Esophagus squamous epithelium (tissue), 5 donors: ENCODE measurements at places on chromosomes 1 and 21.

GRCh38 chr1:220473440-220473839 is 54.5 kb upstream of the MARK1 start:
- DNase-seq = no peak

GRCh38 chr21:31675960-31676359 is 16.5 kb downstream of the SOD1 start:
- DNase-seq = no peak

- no peak for DNase-seq
Observed at GRCh38 chr21:45977396-45977795, 4.2 kb upstream of the COL6A1 start.

- no peak for DNase-seq
Observed at GRCh38 chr1:44786841-44787426, 1.0 kb downstream of the BEST4 start.

- DNase-seq = no peak
Observed at GRCh38 chr1:155304558-155305063, 3.4 kb upstream of the PKLR start.

- no peak for DNase-seq
Observed at GRCh38 chr1:202888221-202888530, 773 bp downstream of the RABIF start.

- no peak for DNase-seq
Observed at GRCh38 chr1:188599313-188599712, 1770.6 kb downstream of the PLA2G4A start.

GRCh38 chr21:43681650-43682049 is 22.3 kb downstream of the RRP1B start:
- no peak for DNase-seq

DNA sequence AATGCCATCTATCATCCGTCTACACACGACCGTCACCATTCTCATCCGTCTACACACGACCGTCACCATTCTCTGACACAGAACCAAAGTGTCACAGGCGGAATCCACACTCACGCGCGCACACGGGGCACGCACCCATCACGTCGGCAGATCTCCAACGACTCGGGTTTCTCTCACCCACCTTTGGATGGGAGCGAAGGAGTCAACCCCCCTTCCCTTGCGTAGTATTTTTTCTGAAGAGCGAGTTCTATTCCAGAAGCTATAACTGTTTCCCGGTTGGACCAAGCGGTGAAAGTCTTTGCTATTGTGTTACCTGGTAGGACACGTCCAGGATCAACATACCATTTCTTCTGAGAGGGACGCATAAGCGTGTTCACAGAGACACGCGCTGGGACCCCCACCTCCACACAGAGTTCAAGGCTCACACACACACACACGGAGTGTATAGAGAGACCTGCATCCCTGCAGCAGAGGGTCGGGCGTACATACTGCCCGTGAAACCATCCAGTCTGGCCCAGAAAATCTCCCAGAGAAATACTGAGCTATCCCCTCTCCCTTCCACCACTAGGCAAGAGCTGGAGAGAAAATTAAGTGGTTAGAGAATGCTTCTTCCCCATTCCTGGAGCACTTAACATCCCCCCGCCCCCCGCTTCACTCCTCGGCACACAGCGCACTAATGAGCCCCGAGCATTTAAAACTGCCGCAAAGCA is 741 bp downstream of the DUSP10 start:
- DNase-seq = no peak

- no peak for DNase-seq
Observed at GRCh38 chr1:56263908-56264307, 315.5 kb downstream of the PLPP3 start.

GRCh38 chr21:35562876-35563275 is 497.4 kb downstream of the SETD4 start:
- no peak for DNase-seq

DNA sequence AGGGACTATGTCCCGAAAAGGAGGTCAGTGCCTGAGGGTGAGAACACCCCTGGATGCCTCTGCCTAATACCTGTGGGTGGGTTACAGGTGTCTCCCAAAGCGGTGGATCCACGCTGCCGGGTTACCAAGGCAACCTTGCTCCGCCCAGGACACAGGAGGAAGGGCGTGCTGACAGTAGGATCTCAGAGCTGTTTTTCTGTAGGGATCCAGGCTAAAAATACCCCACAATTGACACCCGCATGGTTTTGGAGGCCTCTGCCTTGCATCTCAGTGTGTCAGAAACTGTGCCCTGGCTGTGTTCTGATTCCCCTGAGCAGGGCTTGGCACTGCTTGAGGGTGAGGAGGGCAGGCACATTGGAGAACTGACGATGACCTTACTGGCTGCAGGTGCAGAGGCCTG is 118.0 kb downstream of the IER5 start:
- DNase-seq = no peak

DNA sequence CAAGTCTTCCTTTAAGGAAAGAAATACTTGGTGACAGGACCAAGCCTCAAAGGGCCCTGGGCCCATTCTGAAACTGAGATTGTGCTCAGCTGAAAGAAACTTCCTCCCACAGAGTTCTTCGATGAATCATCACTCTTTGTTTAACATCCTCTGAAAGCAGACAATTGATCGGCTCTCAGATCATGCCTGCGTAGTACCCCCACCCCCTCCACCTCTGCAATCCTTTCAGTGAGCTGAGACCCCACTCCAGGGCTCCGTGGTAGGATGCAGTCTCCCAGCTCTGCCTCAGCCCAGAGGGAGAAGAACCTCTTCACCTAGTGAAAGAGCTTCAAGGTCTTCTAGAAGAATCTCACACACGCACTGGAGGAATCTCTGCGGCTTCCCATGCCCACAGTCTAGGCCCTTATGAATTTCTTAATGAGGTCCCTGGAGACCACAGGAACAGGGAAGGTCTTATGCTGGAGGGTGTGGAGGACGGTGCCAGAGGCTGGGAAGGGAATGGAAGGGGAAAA is 104.9 kb upstream of the SOD1 start:
- no peak for DNase-seq

- no peak for DNase-seq
Observed at GRCh38 chr21:17775431-17776126, 43.6 kb downstream of the C21orf91 start.

GRCh38 chr1:119008483-119009311 is 20.6 kb upstream of the TBX15 start:
- no peak for DNase-seq

- DNase-seq = no peak
Observed at GRCh38 chr1:74571493-74571800, 59.0 kb upstream of the LRRC53 start.

- no peak for DNase-seq
Observed at GRCh38 chr1:14308460-14308859, 290.0 kb upstream of the KAZN start.

- no peak for DNase-seq
Observed at GRCh38 chr1:167984886-167985489, 48.1 kb upstream of the MPC2 start.

- no peak for DNase-seq
Observed at GRCh38 chr1:104125266-104125665, 375.6 kb downstream of the AMY1C start.

- DNase-seq = no peak
Observed at GRCh38 chr21:15874615-15875014, 144.8 kb downstream of the USP25 start.

- no peak for DNase-seq
Observed at GRCh38 chr1:50599546-50599945, 176.3 kb upstream of the DMRTA2 start.

DNA sequence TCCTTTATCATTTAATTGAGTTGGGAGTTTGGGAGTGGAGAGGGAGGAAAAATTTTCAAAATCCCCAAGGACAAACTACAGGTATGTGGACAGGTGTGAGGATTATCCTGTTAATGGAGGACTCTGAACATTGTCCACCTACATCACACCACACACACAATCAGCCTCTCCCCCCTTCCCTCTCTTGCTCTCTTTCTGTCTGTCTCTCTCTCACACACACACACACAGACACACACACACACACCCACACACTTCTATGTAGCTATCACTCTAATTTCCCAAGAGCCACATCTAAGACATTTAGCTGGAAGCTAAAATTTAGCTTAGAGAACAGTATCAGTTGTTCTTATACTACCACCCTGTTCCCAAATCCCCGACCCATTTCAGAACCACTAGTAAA is 1.5 kb downstream of the S100A8 start:
- DNase-seq = no peak

DNA sequence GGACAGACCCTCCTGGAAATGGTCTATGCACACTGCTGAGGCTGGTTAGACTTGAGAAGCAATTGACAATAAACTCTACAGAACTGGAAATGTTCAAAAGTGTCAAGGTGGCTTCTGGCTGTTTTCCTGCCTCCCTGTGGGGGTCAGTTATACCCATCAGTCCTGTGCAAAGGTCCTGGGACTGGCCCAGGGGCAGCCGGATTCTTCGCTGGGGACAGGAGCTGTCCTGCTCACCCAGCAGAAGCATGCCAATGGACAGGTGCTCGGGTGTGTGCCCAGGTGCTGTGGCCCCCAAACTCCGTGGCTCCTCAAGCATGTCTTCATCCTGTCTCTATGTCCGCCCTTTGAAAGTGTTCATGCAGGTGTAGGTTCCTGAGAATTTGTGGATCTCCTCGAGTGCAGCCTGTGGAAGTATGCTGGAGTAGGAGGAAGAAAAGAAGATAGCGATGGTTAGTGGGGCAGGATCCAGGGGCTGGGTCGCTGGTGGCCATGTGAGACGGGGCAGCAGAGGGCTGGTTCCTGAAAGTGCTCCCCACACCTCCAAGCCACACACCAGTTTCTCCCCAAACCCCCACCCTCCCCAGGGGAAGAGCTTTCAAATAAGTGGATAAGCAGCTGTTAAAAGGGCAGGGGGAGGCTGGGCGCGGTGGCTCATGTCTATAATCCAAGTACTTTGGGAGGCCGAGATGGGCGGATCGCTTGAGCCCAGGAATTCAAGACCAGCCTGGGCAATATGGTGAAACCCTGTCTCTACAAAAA is 49.8 kb downstream of the DHRS3 start:
- no peak for DNase-seq

- no peak for DNase-seq
Observed at GRCh38 chr1:85607921-85608265, 27.3 kb downstream of the CCN1 start.

DNA sequence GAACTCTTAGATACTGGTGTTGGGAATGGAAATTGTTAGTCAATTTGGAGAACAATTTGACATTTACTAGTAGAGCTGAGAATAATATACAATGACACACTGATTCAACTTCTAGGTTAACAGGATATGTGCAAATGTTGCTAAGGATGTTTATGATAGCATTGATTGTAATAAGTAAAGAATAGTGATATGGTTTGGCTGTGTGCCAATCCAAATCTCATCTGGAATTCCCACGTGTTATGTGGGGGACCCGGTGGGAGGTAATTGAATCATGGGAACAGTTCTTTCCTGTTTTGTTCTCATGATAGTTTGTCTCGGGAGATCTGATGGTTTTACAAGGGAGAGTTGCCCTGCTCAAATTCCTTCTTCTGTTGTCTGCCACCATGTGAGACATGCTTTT is 302.4 kb upstream of the TMPRSS15 start:
- DNase-seq = no peak

DNA sequence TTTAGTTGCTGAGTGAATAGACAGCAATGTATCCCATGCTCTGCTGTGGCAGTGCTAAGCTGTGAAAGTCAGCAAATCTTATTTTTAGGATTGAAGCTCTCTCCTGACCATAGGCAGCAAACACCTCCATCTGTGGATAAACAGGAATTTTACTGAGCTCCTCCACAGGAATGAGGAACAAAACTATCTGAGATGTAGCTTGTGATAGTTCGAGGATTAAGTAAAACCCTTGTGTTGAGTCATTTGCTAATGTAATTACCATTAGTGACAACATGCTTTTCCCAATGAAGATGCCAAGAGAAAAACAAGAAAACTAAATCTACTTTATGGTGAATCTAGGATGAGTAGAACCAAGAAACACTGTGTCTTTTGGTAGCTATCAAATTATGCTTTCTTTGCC is 122.7 kb downstream of the CLEC20A start:
- no peak for DNase-seq

- no peak for DNase-seq
Observed at GRCh38 chr1:39575191-39576015, 1.2 kb downstream of the PABPC4 start.

GRCh38 chr1:205285381-205286101 is 36.0 kb downstream of the NUAK2 start:
- no peak for DNase-seq

DNA sequence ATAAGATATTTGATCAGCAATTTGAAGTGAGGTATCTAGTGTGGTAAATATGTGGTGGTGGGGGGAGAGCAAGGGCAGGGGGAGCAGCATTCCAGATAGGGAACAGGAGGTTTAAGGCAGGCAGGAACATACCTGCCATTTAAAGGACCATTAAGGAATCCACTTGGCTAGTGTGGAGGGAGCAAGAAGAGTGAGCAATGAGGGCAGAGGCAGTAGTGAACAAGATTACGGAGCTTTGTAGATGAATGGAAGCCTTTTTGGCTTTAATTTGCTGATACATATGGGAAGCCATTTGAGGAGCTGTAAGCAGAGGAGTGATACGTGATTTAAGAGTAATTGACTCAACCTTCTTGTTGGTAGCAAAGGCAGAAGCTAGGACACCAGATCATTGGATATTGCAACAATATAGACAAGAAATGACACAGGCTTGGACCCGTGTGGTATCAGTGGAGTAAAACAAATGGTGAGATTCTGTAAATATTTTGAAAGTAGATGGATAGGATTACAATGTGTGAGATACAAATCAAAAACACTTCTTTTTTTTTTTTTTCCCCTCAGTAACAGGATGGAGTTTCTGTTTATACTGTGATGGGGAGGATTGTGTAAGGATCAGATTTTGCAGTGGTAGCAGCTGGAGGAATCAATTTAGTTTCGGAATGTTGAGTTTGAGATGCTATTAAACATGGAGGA is 73.8 kb upstream of the B3GALT2 start:
- DNase-seq = no peak

GRCh38 chr1:19036813-19037605 is 80.5 kb upstream of the IFFO2 start:
- DNase-seq = no peak

GRCh38 chr1:56070601-56071000 is 508.8 kb downstream of the PLPP3 start:
- no peak for DNase-seq

- DNase-seq = no peak
Observed at GRCh38 chr1:20426923-20427322, 59.1 kb downstream of the CAMK2N1 start.

DNA sequence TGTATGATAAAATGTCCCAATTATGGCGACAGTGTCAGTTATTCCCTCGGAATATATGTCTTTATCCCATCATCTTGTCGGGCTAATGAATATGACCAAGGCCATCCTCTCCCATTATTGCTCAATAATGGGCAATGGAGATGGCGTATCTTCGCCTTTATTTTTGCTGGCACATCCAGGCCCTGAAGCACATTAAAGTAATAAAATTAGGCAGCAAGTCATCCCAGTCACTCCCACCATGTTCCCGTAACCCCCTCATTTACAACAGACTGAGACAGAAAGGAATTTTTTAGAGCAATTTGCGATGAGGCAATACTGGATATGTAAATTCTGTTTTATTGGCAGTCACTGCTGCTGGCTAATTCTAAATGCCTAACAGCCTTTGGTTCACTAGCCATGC is 35.3 kb downstream of the CLIC6 start:
- DNase-seq = no peak

DNA sequence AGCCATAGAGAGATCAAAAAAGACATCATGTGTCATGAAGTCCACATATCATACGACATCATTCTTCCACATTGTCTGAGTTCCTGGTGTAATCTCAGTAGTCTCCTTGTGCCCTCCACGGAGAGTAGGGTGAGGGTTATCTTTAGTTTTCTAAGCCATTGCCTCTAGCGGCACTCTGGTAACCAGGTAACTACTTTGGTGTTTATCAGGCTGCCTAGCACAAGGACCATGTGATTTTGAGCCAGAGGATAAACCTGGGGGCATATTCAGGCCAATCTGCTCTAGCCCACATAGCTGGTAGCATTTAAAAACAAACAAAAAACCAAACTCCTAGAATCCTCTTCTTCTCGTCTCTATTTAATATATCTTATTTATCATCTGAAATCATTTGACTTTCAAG is 147.4 kb downstream of the GDAP2 start:
- no peak for DNase-seq
